ENCODE measurements at places on chromosomes 7 and 10.

- no peak for DNase-seq
Observed at GRCh38 chr7:87316097-87316700, 29.3 kb upstream of the CROT start.

DNA sequence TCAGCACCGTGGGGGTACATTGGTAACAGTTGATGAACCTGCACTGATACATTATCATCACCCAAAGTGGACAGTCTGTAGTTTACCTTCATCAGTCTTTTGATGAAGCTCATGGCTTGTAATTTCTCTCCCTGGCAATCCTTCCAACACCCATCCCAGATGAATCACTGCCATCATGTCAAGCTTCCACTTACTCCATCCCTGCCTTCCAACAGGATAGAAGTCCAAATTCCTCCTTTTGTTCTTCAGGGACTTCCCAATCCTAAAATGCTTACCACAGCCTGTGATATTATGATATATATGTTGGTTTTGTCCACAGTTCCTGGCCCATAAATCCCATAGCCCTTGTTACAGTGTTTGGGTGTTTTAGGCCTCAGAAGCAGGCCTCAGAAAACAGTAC is 16.1 kb downstream of the SNX10 start:
- no peak for DNase-seq

- no peak for DNase-seq
Observed at GRCh38 chr10:120517881-120518484, 61.0 kb downstream of the PLPP4 start.

DNA sequence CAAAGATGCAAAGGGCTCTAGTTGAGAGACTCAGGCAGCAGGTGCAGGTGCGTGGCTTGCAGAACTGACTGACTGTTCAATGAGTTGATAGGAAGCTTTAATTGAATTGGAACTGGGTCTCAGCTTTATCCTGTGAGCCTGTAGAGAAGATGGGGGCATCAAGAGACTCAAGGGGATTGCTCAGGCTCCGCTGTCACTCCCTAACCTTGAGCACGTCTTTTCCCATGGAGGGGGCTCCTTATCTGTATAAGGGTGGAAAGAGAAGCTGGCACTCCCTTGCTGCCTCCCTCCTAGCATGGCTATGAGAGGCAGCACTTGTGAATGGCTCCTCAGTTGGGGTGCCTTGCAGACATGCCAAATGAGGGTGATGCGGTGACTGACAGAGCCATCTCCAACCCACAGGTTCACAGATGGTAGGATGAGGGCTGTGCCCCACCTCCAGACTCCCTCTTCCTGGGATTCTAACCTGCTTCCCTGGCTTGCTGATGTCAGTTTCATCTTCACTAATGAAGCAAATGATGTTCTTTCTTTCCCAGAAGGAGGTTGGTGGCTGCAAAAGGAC is 12.4 kb upstream of the PLEKHA1 start:
- DNase-seq = no peak

- DNase-seq = no peak
Observed at GRCh38 chr10:44958196-44958897, 1.3 kb upstream of the RASSF4 start.

DNA sequence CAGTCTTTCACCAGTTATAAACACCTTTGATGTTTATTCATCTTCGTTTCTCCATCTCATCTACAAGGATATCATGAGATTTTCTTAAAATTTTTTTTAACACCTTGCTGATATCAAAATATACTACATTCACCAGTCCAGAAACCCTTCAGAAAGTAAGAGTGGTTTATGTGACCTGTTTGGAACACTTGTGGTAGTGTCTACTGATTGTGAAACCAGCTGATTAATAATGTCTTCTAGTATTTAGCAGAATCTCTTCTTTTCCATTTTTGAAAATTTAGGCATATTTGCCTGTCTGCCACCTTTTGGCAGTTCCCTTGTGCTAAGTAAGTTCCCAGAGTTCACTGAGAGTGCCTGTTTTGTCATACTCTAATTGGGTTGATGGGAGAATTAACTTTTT is 18.5 kb downstream of the DLD start:
- DNase-seq = peak; percentile 19

DNA sequence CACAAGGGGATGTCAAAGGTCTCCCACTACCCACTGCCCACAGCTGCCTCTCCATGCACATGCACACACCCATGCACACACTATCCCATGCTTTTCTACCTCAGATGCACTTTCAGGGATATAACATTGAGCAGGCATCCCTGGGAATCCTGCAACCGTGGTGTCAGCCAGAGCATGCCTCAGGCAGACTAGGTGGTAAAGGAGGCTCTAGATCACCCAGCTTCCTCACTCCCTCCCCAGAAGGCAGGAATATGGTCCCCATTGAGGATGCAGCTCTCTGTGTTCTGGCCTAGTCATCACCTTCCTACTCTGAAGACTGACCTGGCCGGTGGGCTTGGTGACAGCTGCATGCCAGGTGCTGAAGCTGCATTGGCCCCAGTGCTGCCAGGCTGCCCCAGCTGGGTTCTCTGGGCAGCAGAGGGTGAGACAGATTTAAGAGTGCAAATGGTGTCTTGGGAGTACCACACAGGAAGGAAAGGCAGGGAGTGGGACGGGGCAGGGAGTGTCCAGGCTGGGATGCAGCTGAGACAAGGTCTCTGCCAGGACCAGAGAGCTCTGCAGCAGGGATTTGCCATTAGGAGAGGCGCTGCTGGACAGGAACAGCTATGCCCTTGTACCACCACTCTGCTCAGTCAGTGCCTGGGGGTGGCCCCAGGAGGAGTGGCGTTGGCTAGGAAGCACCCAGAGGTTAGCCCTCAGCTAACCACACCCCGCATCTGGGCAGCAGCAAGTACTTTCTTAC is 53.4 kb upstream of the GDF10 start:
- no peak for DNase-seq

- DNase-seq = no peak
Observed at GRCh38 chr10:50506861-50507573, 116.7 kb downstream of the SGMS1 start.
